ENCODE measurements at places on chromosomes 13 and 19. TPM values are rescaled to one million over a fixed set of nuclear protein-coding genes. Genes with fewer than 3 reads are reported as not detected.

The ADAMTS10 gene
- 0.59 TPM for total RNA-seq

- no peaks in the 10 kb centered on the region for H3K27me3 ChIP-seq
- no peak overlapping the region for H3K4me3 ChIP-seq
- peaks cover 22% of the 10 kb centered on the region for H3K36me3 ChIP-seq
- H3K4me1 ChIP-seq, result peaks cover 9% of the 10 kb centered on the region
- peak overlapping the region; percentile 29 for H3K27ac ChIP-seq
Measured at GRCh38 chr13:112828082-112828699, 138.4 kb downstream of the ATP11A start.

DNA sequence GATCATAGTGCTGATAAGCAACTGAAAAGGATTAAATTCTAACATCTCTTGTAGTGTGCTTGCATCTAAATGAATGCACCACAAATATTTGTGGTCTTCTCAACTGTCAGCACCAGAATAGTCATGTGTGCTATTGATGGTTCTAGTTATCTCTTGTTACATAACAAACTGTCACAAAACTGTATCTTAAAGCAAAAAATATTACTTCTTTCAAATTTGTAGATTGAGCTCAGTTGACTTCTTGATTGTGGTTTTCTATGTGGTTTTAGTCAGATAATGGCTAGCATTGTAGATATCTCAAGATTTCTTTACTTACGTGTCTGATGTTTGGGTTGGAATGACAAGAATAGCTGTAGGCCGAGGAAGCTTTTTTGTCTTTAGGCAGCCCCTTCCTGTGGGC lies 431.3 kb downstream of the SLITRK6 start:
- no peaks in the 10 kb centered on the region for H3K36me3 ChIP-seq
- no peak overlapping the region for H3K27ac ChIP-seq

DNA sequence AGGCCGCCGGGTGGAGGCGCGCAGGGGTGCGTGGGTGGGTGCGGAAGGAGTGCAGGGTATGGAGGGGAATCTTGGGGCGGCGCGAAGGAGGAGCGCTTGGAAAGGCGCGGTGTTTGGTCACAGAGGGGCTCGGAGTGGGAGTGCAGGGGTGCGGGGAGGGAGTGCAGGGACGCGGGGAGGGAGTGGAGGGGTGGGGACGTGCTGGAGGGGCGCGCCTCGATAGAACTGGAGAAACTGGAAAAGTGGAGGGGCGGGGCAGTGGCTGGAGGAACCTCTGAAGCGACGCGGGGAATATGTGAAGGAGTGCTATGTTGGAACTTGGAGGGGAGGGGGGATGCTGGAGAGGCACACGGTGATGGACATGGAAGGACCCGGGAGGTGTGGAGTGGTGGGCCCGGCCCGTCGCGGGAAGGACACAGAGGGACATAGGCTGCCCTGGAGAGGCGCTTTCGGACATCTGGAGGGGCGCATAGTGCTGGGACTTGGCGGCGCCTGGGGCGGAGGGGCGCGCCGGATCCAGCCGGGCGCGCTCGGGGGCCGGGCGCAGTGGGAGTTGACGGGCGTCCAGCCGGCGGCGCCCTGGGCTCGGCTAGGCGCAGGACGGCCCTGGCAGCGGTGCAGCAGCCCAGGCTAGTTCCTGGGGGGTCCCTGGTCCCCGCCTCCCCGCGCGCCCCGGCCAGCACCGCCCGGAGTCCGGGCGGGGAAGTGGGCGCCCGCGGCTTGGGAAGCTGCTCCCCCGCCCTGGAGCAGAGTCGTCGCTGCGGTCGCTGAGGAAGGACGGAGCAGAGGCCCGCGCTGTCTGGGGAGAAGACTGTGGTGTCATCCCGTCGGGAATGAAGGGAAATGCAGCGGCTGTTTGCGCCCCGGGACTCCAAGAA lies 20.8 kb upstream of the SGCG start:
- H3K4me3 ChIP-seq, result no peak overlapping the region
- H3K27me3 ChIP-seq, result peaks cover 4% of the 10 kb centered on the region
- no peaks in the 10 kb centered on the region for H3K36me3 ChIP-seq
- DNase-seq, result no peak
- H3K27ac ChIP-seq, result no peak overlapping the region
- no peaks in the 10 kb centered on the region for H3K4me1 ChIP-seq

DNA sequence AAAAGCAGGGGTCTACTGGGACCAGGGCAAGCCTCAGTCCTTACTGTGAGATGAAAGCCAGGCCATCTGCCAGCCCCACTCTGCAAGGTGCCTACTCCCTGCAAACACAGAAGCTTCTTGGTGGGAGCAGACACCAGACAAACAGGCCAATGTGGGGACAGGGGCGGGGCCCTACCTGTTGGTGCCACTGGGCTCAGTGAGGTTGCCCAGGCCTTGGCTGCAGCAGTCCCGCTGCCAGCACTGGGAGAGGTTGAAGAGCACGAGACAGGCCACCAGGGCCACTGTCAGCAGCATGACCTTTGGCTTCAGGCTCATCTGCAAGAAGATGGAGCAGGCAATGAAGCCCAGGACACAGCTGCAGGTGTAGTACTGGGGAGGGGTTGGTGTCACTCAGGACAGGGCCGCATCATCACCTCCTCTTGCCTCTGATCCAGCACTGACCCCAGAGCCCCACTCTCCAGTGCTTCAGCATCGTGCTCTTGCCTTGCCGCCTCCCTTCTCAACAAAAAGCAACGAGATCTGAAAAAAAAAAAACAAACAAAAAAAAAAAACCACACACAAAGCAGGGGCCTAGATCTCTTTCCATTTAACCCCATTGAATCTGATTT lies 72.6 kb downstream of the NBEA start:
- H3K4me3 ChIP-seq, result no peak overlapping the region
- no peaks in the 10 kb centered on the region for H3K27me3 ChIP-seq
- no peak overlapping the region for H3K27ac ChIP-seq
- H3K36me3 ChIP-seq, result no peaks in the 10 kb centered on the region
- DNase-seq, result no peak
- H3K4me1 ChIP-seq, result no peaks in the 10 kb centered on the region

Measured in GM12878 (cell line).